ENCODE measurements at places on chromosomes 16 and 17.

DNA sequence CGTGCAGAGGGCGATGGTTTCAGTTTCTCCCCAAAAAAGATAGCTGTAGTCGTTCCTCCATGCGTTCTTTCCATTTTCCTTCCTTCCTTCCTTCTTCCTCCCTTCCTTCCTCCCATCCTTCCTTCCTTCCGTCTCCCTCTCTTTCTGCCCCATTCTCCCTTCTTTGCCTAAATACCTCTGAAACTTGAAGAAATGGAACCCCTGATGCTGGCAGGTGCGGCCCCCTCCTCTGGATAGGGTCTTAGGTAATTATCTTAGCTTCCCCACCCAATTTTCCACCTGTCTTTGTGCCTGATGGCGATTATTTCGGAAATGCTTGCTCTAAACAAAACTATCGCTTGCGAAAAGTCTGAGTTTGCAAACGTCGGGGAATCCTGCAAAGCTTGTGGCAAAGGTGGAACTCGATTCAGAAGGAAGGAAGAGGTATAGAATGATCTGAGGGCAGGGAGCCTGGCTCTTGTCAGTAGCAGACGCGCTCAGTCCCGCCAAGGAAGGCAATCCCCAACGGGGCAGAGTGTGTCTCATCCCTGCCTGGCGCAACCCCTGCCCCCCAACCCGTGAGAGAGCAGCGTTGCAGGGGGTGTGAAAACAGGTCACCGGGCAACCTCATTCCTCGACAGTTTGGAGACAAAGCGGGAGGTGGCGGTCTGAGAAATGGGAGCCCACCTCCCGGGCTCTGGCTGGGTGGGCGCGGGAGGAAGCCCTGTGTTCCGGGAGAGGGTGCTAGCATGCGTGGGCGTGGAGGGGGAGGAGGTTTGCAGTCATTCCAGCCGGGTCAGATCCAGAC, 2.9 kb upstream of the CBX8 start:
- DNase-seq: no peak

GRCh38 chr16:66910175-66910940, 8.3 kb downstream of the CDH16 start:
- DNase-seq: no peak

DNA sequence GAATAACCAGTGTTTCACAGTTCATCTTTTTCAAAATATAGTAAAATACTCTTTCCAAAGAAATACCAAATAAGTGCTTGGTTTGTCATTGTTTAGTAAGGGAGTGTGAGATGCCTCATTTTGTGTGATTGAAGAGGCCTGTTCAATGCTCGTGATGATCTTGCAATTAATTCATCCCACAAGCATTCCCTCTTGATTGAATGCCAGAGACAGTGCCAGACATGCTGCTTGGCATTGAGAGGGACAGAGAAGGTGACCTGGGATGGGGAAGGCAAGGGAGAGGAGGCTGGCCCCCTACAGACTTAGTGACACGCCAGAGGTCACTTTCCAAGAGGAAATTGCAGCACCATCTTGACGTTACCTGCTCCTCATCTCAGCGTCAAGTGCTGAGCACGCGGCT, 49.3 kb downstream of the CLEC16A start:
- no peak for DNase-seq

DNA sequence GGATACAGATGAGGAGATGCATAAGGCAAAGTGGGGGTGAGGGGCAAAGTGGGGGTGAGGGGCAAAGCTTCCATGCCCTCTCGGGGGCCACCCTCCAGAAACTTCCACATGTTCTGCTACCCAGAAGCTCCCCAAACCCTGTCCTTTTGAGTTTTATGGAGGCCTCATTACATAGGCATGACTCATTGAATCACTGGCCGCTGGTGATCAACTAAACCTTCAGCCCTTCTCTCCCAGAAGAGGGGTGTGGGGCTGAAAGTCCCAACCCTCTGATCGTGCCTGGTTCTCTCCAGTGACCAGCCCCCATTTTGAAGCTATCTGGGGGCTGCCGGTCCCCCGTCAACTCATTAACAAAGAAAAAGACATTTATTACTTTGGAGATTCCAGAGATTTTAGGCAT, 27.5 kb downstream of the ITGAE start:
- DNase-seq: no peak

- DNase-seq: no peak
Observed at GRCh38 chr17:8609910-8610309, 20.6 kb downstream of the MYH10 start.

GRCh38 chr17:27540318-27541101, 84.3 kb downstream of the KSR1 start:
- no peak for DNase-seq

DNA sequence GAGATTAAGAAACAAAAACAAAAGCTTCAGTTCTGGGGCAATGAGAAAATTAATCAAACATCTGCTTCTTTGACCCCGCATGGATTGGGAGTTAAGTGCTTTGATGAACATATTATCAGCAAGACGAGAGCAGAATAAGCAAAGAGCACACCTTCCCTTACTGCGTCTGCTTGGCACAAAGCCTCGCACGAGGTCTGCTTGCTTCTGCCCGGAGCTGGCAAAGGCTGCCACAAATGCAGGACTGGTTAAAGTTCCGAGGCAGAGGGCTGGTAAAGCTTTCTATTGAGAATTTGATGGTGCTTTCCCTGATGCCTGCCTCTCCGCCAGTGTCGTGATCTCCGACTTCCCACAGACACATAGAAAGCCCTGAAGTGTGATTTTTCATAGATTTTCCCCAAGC, 17.0 kb downstream of the VAT1L start:
- DNase-seq: no peak

GRCh38 chr16:49800441-49800840, 55.5 kb downstream of the ZNF423 start:
- no peak for DNase-seq

DNA sequence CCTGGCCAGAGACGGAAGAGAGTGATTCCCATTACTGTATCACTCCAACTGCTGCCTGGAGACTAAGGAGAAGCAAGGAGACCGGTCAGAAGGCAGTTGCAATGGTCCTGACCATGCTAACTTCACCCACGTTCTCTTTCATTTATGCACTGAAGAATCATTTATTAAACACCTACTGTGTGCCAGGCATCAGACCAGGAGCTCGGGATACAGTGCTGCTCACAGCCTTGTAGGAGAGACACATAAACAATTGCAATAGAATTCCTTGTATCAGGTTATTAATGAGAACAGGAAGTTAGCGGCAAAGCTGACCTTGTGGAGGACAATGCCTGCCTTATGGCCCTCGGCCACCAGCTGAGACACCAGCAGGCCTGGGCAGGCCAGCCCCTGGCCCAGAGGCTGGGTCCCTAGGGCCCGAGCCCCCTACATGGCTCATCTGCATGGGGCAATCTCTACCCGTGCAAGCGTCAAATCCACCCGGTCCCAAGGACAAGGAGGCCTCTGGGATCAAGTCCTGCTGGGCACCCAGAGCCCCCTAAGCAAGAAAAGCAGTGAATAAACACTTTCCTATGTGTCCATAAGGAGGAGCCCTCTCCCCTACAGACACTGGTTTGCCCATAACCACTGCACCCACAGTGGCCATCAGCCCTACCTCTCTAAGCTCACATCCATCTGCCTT, 8.6 kb upstream of the ENPP7 start:
- DNase-seq: no peak

DNA sequence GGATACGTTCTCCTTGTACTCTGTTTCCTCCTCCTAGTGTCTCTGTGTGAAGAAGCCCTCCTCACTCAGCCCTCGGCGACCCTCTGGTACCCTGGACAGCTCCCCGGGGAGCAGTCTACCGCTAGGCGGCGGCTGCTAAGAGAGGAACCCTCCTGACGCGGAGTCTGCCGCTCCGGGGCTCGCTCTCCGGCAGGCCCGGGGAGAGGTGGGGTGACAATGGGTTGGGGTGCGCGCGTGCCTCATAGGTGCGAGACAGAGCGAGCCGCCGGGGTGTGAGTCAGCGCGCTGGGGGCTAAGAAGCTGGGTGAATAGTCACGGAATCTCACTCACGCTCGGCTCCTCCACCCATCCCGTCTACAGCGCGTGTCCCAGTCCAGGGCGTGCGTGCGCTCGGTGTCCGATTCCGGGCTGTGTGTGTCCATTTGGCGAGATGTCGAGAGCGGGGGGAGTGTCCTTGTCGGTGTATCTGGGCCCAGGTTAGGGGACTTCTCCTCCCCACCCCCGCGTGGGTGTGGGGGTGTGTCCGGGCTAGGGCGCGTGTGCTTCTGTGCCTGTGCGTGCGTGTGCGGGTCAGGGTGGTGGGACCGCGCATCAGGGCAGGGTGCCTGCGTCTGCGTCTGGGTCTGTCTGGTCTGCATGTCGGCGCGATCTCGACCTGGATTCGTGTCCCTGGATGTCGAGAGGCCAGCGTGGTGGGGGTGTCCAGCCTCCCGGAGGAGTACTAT, 577 bp upstream of the HS3ST2 start:
- DNase-seq: peak; percentile 39

GRCh38 chr17:7940034-7940433, 8.0 kb downstream of the CNTROB start:
- no peak for DNase-seq

- no peak for DNase-seq
Observed at GRCh38 chr16:59355704-59356103, 621.6 kb upstream of the GOT2 start.

DNA sequence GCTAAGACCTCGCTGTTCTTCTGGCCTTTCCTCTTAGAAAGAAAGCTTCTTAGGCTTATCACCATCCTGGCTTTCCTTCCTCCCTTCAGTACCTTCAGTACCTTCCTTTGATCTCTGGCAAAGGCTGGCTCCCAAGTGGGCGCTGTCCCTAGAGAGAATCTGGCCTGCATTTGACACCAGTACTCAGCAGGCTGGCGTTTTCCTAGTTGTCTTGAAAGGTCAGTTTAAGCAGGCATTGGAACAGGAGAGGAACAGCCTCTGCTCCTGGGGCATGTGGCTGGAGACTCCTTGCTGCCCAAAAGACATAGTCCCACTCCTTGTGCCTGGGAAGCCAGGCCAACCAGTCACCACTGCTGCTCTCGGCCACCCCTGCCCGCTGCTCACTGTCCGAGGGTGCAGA, 34.1 kb downstream of the TMEM238L start:
- DNase-seq: no peak

GRCh38 chr17:44304651-44305050, 3.8 kb upstream of the RUNDC3A start:
- DNase-seq: no peak

GRCh38 chr17:70709596-70709995, 540.3 kb downstream of the KCNJ2 start:
- DNase-seq: no peak

DNA sequence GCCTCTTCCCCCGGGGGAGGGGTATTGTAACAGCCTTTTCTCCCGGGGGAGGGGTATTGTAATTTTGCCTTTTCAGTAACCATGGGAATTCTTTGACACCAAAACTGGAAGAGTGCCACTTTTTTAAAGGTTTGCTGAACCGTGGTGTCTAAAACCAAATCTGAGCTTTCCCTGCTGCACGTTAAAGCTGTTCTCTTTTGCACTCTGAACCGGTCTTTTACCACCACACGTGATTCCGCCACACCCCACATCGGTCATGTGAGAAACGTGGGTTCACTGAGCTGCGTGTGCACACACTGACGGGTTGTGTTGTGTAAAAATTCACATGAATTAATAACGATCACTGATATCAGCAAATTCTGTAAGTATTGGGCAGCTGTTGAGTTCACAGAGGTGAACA, 9.2 kb upstream of the ACSF3 start:
- DNase-seq: no peak

GRCh38 chr17:75442168-75443103, 14.0 kb upstream of the TMEM94 start:
- DNase-seq: no peak

DNA sequence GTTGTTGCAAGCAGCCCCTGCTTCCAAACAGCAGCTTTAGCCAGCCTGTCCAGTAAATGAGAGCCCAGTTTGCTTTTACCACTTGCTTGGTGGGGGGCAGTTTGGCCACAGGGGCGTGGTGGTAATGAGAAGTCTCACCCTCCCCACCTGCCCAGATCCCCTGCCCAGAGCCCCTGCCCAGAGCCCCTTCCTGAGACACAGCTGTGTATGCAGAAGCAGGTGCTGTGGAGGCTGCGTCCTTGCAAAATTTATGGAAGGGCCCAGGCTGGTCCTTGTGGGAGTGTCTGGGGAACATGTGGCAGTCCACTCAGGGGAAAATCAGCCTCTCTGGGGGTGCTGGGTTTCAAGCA, 27.6 kb upstream of the LGALS9 start:
- DNase-seq: no peak

GRCh38 chr17:79985943-79986391, 49.7 kb downstream of the TBC1D16 start:
- DNase-seq: no peak

DNA sequence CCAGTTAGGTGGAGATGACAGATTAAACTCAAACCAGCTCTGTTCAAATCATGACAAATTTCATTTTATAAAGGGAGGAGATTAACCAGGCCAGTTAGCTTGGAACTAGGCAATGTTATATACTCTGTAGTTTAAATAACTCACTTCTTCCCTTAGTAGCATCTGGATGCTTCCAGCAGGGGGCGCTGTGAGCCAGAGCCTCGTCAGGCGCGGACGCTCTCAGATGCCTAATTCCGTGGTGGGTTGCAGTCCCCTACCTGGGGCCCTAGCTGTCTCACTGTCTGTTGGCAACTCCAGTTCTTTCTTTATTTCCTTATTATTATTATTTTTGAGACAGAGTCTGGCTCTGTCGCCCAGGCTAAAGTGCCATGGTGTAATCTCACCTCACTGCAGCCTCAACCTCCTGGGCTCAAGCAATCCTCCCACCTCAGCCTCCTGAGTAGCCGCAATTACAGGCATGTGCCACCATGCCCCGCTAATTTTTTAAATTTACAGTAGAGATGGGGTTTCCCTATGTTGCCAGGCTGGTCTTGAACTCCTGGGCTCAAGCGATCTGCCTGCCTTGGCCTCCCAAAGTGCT, 17.3 kb upstream of the WFDC1 start:
- peak; percentile 59 for DNase-seq

- DNase-seq: peak; percentile 16
Observed at GRCh38 chr17:32876417-32877163, at the start of gene MYO1D. Gene MYO1D, minus strand, starts transcription at chr17:32877124. Its CDS starts 252 bp downstream, at chr17:32876872.

DNA sequence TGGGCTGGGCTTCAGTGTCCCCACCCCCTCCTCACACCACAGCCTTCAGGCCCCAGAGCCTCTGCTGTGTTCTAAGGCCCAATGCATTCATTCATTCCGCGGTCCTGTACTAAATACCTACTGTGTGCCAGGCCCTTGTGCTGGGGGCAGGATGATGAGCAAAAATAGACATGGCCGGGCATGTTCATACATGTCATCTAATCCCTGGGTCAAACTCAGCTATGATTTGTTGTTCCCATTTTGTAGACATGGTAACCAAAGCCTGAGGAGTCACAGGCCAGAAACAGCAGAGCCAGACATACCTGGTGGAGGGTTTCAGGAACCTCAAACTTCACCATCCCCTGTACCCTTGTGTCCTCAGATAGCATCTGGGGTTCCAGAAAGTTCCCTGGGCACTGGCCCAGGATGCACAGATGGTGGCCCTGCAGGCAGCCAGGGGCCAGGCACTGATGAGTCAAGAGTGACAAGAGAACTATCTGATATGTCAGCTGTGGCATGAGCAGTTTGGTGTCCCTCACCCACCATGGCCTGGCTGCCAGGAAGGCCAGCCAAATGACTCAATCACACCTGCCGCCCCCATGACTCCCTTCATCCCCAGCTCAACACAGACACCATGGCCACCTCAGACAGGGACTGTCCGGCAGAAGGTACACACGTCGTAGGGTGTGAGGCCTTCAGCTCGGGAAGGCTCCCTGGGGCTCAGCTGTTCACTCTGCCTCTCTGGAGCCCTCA, 2.7 kb upstream of the RRAD start:
- DNase-seq: no peak

Measured in kidney capillary endothelial cell (primary cell).